ENCODE measurements at places on chromosomes 6 and 20.

DNA sequence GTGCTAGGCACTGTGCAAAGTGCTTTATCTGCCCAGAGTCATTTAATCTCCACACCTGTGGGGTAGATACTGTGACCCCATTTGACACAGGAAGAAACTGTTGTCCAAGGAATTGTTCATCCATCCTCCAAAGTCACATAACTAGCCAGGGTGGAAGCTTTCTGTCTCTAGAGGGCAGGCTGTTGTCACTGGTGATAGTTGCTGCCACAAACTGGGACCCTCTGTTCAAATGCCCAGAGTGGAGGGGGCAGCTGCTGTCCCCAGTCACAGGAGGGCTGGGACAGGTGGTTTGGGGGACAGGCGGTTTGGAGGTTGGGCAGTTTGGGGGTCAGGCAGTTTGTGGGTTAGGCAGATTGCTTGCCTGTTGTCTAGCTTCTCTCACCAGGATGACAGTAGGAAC, 16.1 kb upstream of the TMEM242 start:
- DNase-seq, result no peak

- no peak for DNase-seq
These were observed 544.6 kb upstream of the BTBD3 start for GRCh38 chr20:11372876-11373790.

- no peak for DNase-seq
These were observed 3.2 kb downstream of the HRH3 start for GRCh38 chr20:62216636-62217566.

GRCh38 chr6:28266563-28266961, 381 bp upstream of the ZSCAN26 start:
- no peak for DNase-seq

DNA sequence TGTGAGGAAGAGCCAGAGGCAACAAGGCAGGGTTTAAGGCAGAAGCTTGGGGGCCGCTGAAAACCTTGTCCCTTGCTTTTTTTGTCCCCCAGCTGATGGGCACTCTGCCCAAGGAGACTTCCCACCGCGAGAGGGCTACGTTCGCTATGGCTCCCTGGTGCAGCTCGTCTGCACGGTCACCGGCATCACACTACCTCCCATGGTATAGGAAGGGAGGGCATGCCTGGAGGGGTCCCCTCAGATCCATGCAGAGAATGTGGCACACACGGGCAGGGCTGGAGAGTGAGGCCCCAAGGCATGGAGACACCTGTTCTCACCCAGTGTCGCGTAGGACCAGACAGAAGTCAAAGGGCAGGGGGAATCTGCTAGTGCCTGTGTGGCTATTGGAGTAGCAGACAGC, 5.8 kb upstream of the MATN4 start:
- DNase-seq, result no peak

GRCh38 chr6:162543221-162543620, 184.3 kb downstream of the PRKN start:
- no peak for DNase-seq

- no peak for DNase-seq
These were observed at the start of gene ERVFRD-1 for GRCh38 chr6:11110921-11111768. TSS of gene ERVFRD-1 (minus strand) at chr6:11111725. CDS start at chr6:11105310, 6,415 bp downstream.

DNA sequence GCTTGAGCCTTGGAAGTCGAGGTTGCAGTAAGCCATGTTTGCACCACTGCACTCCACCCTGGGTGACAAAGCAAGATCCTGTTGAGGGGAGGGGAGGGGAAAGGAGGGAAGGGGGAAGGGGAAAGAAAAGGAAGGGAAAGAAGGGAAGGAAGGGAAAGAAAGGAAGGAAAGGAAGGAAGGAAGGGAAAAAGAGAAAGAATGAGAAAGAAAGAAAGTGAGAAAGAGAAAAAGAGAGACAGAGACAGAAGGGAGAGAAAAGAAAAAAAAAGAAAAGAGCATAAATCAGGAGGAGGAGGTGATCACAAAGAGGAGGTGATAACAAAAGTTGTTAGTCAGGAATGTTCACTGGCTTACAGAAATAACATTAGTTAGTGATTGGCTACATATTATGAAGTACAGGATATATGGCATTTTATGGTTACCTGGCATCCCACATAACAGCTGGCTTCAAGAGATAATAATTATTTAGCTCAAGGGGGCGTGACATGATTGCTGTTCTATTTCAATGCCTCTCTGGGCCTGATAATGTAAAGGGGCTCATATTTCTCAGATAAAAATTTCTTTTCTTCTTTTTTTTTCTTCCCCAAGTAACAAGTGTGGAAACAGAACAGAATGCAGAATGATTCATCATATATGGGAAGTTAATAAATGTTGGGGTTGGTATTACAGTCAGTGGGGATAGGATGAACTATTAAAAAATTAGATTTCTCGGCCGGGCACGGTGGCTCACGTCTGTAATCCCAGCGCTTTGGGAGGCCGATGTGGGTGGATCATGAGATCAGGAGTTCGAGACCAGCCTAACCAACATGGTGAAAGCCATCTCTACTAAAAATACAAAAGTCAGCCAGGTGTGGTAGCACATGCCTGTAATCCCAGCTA, 27.1 kb downstream of the SAMHD1 start:
- DNase-seq, result no peak

GRCh38 chr6:160222491-160222890, 36.1 kb downstream of the SLC22A2 start:
- DNase-seq, result no peak

Data from stimulated activated CD4-positive, alpha-beta T cell treated with anti-CD3 and anti-CD28 coated beads, TNF-alpha, amount 100 ng/mL, for 24 hours (primary cell).